HL-60 (cell line): ENCODE measurements at places on chromosomes 6 and 20.

GRCh38 chr20:43490038-43490437, 17.5 kb upstream of the L3MBTL1 start:
- DNase-seq = no peak

DNA sequence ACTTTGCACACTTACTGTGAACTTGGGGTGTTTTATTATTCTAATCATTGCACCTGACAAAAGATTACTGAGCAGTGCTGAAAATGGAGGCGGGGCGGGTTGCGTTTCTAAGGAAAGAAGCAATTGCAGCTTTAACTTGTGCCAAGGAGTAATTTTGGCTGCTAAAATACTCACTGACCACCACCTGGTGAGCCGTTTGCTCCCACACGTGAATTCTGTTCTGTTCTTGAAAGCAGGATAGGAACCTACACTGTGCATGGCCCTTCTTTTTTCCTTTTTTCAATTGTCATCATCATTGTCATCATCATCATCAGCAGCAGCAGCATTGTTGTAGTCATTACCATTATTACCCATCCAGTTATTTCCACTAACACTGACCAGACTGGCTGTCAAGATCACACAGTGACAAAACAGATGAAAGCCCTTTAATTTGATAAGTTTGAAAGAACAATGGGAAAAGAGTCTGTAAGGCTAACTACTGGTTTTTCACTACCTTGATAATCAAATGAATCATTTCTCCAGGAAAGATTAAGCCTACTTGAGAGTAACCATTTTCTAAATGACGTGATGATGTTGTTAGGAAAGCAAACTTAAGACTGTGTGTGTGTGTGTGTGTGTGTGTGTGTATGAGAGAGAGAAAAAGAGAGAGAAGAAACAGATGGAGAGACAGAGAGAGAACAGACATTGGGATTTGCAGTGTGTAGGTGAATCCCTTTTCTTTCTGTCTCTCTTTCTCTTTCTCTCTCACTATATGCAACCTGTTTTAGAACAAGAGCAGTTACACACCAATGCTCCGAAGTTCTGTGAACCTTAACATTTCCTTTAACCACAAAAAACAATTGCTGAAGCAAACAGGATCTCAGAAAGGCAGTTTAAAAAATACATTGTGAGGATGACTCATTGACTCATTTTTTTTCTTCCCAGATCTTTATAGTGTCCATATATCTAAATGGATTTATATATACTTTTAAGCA, 3.8 kb downstream of the RIPOR2 start:
- no peak for DNase-seq

GRCh38 chr20:24840121-24840713, 108.9 kb upstream of the CST7 start:
- no peak for DNase-seq

DNA sequence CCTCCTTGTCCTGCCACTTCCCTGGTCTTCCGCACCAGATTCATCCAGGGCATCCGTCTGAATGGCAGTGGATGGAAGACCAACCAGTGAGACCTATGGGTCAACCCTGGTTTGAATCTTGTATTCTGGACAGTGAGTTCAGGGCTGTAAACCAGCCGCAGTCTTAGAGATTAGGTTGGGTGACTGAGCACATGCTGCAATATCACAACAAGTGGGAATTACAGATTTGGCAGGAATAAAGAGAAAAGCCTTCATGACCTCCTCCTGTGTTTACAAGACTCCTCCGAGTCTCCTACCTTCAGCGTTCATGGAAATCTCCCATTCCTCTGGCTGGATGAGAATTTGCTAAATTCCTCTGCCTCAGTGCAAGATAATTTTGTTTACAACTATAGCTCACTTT, 9.9 kb downstream of the ECI2 start:
- DNase-seq = no peak

DNA sequence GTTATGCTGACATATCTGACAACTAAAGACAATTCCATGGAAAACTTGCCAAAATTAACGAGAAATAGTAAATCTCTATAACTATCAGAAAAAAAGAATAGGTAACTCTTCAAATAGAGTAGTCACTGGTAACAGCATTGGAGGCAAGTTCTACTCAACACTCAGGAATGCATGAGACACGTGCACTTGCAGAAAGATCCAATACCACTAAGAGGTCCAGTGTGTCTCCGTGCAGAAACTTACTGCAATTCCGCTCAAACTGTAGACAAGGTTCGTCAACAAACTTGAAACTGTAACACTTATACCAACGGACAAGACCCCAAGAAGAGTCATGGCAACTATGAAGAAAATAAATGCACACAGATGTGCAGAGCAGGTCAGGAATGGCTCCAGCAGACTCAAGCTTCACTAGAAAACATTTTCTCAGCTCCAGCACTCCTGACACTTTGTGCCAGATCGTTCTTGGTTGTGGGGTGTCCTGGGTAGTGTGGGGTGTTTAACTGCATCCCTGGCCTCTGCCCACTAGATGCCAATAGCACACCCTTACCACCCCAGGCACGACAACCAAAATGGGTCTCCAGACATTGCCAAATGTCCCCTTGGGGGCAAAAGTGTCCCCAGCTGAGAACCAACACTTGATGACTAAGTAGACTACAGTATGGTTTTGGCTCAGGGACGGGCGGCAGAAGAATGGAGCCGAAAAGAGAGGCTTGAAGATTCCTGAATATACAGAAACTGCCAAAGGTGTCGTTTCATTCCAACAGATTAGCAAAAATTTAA, 134.8 kb downstream of the DTNBP1 start:
- DNase-seq = no peak

DNA sequence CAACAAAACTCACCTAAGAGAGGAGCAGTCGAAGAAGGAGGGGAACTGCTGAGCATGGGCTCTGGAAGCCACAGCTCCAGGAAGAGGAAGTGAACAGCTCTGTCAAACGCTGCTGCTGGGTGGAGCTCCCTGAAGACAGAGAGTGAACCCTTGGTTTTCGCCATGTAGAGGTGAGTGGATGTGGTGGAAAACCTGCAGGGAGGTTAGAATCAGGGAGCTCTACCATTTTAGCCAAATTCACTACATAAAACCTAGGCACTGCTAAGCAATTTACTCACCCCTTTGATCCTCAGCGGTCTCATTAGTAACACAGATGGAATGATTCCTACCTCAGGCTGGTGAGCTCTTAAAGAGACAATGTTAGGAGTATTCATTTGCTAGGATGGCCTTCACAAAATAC, 19.4 kb upstream of the TFAP2A start:
- DNase-seq = no peak

DNA sequence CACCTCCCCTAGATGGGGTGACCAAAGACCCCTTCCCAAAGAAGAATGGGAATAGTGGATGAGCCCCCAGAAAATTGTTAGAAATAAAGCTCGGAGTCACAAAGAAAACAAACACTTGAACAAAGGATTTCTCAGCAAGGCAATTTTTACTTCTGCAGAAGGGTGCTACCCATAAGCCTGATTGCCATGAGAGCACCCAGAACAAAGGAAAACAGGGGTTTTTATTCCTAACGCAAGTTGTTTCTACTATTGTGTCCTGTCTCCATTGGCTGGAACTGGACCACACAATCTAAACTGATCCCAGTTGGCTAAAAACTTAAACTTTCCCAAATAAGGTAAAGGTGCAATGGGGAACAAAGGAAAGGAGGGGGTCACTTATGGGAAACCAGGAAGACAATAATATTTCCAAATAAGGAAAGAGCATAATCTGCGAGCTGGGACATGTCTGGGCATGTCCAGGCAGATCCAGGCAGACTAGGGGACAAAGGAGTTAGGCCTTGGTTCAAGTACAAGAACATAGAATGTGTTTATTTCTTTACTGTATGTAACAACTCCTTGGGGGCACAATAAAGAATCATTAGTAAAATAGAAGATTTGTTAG, 20.0 kb downstream of the HLA-B start:
- DNase-seq = no peak

DNA sequence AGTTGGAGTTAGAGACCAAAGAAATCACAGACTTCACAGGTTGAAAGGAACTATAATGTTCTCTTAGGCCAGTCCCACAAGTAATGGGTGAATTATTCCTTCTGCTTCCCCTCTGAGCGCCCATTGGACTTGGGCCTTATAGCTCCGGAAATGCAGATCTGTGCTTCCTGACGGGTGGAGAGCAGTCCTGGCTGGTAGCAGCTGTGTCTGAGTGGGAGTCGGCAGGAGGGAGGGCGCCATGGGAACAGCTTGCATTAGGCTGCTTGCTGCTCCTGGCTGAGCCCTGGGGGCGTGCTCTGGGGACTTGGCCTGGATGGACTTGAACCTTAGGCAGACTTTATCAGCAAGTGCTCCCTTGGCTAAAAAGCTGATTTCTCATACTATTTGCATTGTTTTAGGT, 18.4 kb upstream of the NUP153 start:
- no peak for DNase-seq

GRCh38 chr20:18614244-18614643, 26.4 kb downstream of the DTD1 start:
- no peak for DNase-seq

GRCh38 chr6:3895805-3896204, 46.6 kb downstream of the FAM50B start:
- no peak for DNase-seq

- DNase-seq = no peak
These were observed 27.7 kb upstream of the LAMA4 start for GRCh38 chr6:112281821-112282615.

DNA sequence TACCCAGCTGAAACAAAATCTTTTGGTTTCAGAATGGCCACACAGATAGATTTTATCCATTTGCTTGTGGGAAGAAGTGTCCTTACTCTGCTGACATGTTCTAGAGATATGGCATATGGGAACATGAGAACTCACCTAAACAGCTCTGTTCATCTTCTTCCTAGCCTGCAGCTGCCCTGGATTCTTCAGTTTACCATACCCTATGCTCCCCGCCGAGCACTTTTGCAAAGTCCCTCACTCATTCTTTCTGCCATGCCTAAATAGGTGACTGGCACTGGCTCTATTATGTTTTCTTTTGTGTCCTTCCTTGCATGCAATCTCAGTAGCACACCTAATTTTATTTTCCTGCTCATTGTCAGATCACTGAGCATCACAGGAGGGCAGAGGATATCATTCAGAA, 293.7 kb upstream of the RSPO3 start:
- DNase-seq = no peak

DNA sequence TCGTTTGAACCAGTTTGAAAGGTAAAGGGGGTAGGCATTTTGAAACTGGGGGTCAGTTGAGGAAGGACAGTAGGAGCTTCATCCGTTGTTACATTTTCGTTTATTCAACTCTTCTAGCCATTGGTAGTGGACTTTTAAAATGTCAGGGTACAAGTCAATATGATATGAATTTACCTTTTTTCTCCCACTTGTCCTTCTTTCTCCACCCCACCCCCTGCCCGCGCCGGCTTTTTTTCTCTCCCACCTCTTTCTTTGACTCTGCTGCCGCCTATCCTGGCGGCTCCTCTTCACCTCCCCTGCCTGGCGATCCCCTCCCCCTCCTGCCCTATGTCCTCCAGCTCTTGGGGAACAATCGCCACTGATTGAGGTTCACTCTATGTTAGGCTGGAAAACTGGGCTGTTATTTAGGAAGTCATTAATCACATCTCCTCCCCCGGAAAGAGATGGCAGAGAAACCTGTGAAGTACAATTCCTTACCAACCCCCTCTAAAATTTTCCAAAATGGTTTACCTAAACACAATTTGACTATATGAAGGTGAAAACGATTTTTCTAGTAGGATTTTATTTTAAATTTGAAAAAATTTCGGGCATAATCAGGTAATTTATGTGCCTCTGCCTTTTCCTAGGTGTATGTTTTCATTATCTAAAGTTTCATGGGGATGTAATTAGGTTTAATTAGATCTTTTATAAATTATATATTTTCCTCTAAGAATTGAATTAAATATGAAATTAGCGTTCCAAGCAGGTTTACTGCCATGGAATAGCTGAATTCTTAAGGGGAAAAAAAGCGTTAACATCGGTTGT, 778 bp upstream of the LIN28B start:
- no peak for DNase-seq

DNA sequence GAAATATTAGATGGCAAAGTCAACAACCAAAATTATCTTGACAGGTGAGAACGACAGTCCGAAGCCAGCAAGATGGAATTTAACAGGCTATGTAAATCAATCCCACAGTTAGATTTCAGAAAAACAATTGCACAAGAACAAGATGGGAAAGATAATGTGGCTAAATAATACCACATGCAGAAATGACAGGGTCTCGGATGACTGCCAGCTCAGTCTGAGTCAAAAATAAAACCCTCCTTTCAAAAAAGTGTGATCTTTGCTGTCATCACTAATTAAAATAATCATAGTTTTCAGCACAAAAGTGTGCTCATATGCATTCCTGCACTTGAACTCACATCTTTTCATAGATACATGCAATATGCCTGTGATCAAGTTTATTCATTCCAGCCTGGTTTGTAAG, 25.9 kb downstream of the FOXQ1 start:
- DNase-seq = no peak

GRCh38 chr6:27140999-27141528, 106.4 kb upstream of the PRSS16 start:
- no peak for DNase-seq

DNA sequence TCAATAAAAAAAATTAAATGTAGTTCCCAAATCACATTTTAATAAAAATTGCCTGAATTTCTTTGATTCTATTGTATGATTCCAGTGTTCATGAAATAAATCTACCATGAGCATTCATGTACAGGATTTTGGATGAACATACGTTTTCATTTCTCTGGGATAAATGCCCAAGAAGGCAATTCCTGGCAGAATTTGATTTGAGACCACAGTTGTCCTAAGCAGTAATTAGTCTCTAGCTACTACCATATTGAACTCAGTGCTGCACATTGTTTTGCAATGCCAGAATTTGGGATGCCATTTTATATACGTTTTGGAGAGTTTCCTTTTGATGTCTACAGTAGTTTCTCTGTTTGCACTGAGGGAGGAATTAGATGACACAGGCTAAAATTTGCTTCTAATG, 265.3 kb upstream of the HS3ST5 start:
- no peak for DNase-seq

DNA sequence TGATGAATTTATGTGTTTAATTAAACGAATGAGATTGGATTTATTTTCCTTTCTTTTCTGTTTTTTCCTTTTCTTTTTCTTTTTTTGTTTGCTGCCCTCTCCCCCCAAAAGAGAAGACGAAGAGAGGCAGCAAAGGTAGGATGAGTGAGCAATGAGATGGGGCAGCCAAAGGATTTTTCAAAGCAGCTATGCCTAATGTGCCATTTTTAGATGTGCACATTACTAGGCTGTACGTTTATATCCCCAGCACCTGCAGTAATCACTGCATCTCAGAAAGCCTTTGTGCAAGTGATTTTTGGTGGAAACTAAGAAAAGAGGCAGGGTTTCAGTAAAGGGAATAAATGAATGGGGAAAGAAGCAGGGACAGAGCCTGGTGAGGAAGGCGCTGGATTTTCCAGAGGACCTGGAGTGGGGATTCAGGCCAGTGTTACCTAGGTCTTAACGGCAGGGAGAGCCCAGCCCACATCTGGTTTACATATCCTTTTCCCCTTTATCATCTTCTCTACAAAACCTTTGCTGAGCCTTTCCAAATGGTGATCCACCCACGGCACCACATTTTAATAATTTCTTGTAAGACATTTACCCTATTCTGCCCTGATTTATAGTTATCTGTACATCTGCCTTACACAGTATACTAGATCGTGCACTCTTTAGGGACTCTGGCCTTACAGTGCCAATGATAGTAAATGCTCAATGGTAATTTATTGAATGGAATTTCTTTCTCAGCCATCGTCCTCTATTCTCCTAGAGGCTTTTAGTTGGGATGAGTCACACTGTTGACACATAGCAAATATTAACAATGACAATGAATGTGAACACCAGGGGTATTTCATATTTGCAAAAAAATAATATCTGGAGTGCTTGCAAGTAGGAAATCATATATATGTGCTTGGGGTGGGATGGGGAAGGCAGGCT, 38.3 kb upstream of the ATXN1 start:
- no peak for DNase-seq
